Activated T-cell treated with anti-CD3 and anti-CD28 coated beads for 1 hour (primary cell): ENCODE measurements at places on chromosomes 11 and 22.

- no peak for DNase-seq
These were observed 401.0 kb downstream of the LARGE1 start for GRCh38 chr22:33519071-33519973.

DNA sequence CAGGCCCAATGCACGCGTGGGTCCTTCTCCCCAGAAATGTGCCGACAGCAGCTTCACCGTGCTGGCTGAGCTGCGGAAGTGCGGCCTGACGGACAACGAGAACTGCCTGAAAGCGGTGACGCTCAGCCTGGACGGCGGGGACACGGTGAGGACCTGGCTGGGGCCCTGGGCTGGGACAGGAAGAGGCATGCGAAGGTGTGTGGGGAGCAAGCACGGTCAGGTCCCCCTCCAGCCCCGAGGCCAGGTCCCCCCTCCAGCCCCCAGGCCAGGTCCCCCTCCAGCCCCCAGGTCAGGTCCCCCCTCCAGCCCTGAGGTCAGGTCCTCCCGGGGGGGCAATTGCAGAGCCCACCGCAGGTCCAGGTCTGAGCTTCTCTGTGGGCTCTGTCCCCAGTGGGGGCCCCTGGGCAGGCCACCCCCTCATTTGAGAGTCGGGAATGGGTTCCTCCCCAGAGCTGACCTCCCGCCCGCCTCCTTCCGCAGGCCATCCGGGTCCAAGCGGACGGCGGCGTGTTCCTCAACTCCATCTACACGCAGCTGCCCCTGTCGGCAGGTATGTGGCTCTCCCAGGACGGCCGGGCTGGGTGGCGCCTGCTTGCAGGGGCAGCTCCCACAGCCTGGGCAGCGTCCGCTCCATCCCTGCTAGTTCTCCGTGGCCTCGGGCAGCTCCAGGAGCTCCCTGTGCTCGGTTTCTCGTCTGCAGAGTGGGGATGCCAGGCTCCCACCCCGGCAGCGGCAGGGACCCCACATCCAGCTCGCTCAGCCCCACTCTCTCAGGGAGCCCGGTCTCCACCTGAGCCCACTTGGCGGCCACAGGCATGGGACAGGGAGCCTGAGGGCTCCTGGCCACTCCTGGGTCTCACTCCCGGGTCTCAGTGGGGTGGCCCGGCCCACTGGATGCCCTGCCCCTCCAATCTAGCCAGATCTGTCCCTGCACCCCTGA, 7.9 kb downstream of the MUC5B start:
- DNase-seq: no peak

GRCh38 chr11:92130421-92130831, 94.2 kb upstream of the FAT3 start:
- no peak for DNase-seq

GRCh38 chr11:68314203-68315170, 2.1 kb downstream of the LRP5 start:
- DNase-seq: no peak
